Cardiac muscle cell (in vitro differentiated cells and primary cell): ENCODE measurements at places on chromosomes 3 and 15. TPM values are rescaled to one million over a fixed set of nuclear protein-coding genes. Genes with fewer than 3 reads are reported as not detected.

DNA sequence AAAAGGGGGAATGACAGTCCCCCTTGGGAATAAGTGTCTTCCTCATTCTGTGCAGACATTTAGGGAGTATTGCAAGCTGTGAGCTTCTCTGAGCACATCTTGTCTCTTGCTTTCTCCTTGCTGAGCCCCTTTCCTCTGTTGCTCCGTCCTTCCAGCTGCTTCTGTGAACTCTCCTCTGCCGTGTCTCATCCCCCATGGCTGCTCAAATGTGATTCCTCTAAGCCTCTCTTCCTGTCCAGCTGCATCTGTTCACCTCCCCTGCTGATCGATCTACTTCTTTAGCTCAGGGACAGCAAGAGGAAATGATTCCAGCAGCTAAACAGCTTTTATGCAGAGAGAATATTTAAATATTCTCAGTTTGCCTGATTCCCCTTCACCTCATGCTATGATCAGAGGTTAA, 328.0 kb upstream of the DNAJC19 start:
- no peaks in the 10 kb centered on the region for H3K36me3 ChIP-seq
- H3K4me1 ChIP-seq, result no peaks in the 10 kb centered on the region
- no peak overlapping the region for H3K27ac ChIP-seq
- H3K27me3 ChIP-seq, result no peaks in the 10 kb centered on the region
- no peak overlapping the region for H3K4me3 ChIP-seq

The C3orf52 gene
- total RNA-seq, result 10.4 and 15.4 TPM in 2 replicates

DNA sequence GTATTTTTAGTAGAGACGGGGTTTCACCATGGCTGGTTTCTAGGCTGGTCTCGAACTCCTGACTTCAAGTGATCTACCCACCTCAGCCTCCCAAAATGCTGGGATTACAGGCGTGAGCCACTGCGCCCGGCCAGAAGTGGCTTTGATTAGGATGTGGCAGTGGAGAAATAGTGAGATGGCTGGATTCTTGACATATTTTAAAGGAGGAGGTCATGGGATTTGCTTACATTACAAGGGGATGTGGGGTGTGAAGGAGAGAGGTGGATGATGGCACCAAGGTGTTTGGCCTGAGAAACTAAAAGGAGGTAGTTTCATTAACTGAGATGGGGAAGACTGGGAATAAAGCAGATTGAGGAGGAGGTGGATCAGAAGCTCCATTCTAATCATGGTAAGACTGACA, 15.0 kb upstream of the LTF start:
- H3K4me1 ChIP-seq, result no peaks in the 10 kb centered on the region
- H3K4me3 ChIP-seq, result no peak overlapping the region
- H3K36me3 ChIP-seq, result no peaks in the 10 kb centered on the region
- no peak overlapping the region for H3K27ac ChIP-seq

DNA sequence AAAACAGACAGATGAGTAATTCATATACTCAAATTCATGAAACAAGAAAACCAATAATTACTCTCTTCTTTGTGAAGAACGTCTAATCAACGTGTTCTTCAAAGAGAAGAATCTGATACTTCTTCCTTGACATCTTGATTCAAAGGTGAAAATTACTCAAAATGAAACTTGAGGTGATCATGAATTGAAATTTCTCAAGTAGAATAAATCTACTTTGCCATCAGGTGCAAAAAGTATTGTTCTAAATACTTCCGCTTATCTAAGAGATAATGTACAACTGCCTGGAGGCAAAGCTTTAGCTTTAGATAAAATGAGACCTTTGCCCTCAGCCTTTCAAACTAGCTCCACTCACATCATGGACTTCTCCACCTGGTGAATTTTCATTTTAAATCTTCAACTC, 13.9 kb upstream of the XXYLT1 start:
- peaks cover 31% of the 10 kb centered on the region for H3K4me1 ChIP-seq
- no peak for DNase-seq
- peaks cover 4% of the 10 kb centered on the region for H3K36me3 ChIP-seq
- no peaks in the 10 kb centered on the region for H3K27me3 ChIP-seq

GRCh38 chr15:48693484-48693883, 48.0 kb upstream of the FBN1 start:
- no peaks in the 10 kb centered on the region for H3K27me3 ChIP-seq
- H3K4me3 ChIP-seq, result no peak overlapping the region
- no peaks in the 10 kb centered on the region for H3K4me1 ChIP-seq
- no peak for DNase-seq
- H3K27ac ChIP-seq, result no peak overlapping the region
- no peaks in the 10 kb centered on the region for H3K36me3 ChIP-seq

DNA sequence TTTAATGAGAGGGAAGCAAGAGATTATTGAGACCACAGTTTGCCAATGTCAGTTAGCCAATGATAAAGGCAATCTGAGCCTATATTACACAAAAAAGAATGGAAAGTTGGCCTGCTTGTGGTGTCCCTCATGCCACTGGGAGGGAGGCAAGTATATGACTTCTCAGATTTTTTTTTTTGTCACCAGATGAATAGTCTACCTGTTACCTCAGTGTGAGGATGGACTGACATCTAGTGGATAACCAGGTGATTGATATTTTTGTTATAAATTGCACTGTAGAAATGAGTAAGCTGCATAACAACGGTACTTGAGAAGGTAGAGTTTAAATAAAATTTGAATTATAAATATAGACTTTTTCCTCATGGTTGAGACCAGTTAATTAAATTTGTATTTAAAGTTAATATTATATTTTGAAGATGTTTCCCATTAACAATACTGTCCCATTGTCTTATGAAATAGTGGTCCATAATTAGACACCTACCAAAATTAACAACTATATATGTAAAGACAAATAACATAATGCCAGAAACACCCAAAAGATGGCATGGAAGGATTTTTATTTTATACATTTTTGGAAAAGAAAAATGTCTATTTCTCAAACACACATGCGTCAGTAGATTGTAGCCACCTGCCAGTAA, 237.8 kb upstream of the GADL1 start:
- H3K36me3 ChIP-seq, result no peaks in the 10 kb centered on the region
- no peak overlapping the region for H3K4me3 ChIP-seq
- no peaks in the 10 kb centered on the region for H3K27me3 ChIP-seq
- H3K27ac ChIP-seq, result no peak overlapping the region

DNA sequence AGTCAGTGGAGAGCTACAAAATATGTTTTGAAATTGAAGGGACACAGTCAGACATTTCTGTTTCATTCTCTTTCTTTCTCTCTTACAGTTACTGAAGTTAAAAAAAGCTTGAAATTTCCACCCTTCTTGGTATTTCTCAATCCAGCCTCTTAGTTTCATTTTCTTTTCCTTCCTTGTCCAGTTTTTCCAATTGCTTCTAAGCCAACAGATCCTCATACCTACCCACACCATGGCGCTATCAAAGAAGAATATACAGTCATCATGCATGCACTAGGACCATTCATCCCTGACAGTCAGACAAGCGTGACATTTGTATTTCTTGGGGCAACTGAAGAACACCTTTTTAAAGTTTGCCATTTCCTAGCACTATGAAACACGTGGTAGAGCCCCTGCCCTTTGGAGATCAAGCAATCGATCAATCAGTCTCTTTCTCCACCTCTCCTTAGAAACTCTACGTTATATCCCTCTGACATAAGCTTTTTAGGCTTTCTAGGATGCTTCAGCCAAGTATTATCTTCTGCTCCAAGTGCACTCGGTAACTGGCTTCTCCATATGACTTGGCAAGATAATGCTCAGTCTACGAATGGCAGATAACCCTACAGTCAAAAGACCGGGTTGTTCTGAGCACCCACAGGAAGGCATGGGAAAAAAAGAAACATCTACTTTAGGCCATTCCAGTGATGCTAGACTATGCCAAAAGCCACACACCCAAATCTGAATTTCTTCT, 65.4 kb downstream of the FBN1 start:
- no peaks in the 10 kb centered on the region for H3K4me1 ChIP-seq
- DNase-seq, result no peak
- H3K4me3 ChIP-seq, result no peak overlapping the region
- no peak overlapping the region for H3K27ac ChIP-seq

- DNase-seq, result no peak
- H3K4me3 ChIP-seq, result no peak overlapping the region
- H3K36me3 ChIP-seq, result no peaks in the 10 kb centered on the region
- H3K27me3 ChIP-seq, result peaks cover 11% of the 10 kb centered on the region
- H3K4me1 ChIP-seq, result no peaks in the 10 kb centered on the region
These were observed 146.5 kb downstream of the FILIP1L start for GRCh38 chr3:99967796-99968195.

DNA sequence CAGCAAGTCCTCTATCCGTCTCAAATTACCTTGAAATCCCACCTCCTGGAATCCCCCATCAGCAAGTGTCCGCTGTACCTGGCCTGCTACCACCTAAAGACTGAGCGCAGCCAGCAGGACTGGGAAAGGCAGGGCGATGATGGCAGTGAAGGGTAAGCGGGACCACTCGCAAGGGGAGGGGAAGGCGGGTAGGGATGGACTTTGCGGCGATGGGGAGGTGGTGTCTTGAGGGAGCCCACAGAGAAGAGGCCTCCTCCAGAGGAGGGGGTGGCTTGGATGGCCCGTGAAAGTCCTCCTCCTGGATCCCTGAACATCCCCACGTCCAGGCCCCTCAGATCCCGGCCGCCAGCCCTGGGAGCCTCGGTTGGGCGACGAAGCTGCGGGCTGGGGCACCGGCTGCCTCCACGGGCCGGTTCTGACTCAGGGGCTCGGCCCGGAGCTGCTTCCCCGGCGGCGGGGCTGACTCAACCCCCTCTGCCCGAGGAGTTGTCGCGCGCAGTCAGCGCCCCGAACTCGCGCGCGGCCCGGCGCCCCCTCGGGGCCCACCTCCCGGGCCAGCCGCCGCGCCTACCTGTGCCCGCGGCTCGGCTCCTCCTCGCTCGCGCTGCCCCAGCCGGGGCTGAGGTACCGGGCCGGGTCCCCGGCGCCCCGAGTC, 512 bp downstream of the LARP6 start:
- peak overlapping the region; percentile 82 for H3K4me3 ChIP-seq
- H3K27me3 ChIP-seq, result no peaks in the 10 kb centered on the region
- H3K4me1 ChIP-seq, result peaks cover 17% of the 10 kb centered on the region
- peak; percentile 61 for DNase-seq
- peaks cover 9% of the 10 kb centered on the region for H3K36me3 ChIP-seq

DNA sequence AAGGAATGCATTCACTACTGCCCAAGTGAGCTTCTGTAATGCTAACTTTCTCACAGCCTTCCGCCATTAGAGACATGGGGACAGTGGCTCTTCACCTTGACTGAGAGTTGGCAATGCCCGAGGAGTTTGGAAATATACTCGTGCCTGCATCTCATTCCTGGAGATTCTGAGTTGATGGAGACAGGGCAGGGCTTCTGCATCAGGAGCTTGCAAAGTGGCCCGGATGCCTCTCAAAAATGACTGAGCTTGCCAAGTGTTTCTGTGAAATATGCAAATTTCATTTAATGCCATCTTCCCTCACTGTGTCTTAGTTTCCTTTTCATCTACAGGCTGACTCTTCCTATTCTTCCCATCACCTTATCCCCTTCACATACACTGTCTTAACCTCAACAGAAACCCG, 346.2 kb downstream of the GRM7 start:
- no peak overlapping the region for H3K4me3 ChIP-seq
- H3K27ac ChIP-seq, result no peak overlapping the region
- H3K4me1 ChIP-seq, result no peaks in the 10 kb centered on the region
- H3K36me3 ChIP-seq, result no peaks in the 10 kb centered on the region
- no peak for DNase-seq
- H3K27me3 ChIP-seq, result no peaks in the 10 kb centered on the region
